Heart left ventricle (tissue), 16 donors: ENCODE measurements at places on chromosomes 6 and 20. TPM values are rescaled to one million over a fixed set of nuclear protein-coding genes. Genes with fewer than 3 reads are reported as not detected.
A peak's percentile ranks its signal among the peaks of the same experiment; 100 is the strongest.

- DNase-seq: no peak
Measured at GRCh38 chr6:149046822-149047246, 270.7 kb upstream of the TAB2 start.

The MAN1A1 gene
- 30.6 TPM for total RNA-seq

- DNase-seq: no peak
Measured at GRCh38 chr20:33825340-33826269, 14.5 kb downstream of the CHMP4B start.

The PCSK2 gene
- total RNA-seq: 0.78 TPM

DNA sequence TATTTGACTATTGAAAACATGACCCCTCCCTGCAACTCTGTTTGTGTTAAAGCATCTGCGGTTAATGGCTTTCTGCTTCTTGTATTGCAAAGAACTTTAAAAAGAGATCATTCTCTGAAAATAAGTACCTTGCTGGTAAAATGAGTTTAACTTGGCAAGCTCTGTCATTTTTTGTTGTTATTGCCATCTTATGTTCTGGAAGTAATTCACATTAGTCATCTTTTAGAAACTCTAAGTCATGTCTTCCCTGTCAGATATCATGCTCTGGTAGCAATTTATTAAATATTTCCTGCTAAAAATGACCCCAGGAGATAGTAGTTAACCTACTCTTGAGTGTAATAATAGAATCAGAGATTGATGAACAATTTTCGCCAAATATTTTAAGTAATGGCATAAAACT is 890.6 kb downstream of the KIF16B start:
- no peak for DNase-seq

DNA sequence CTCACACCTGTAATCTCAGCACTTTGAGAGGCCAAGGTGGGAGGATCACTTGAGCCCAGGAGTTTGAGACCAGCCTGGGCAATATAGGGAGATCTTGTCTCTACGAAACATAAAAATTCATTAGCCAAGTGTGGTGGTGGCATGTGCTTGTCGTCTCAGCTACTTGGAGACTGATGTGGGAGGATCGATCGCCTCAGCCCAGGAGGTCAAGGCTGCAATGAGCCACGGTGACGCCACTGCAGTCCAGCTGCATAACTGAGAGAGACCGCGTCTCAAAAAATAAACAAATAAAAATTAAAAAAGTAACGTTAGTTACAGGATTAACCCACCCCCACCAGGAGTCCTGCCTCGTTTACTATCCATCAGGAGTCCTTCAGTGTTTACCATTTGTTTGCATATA is 345.1 kb downstream of the BTBD3 start:
- no peak for DNase-seq

The HDGFL1 gene
- total RNA-seq: not detected

DNA sequence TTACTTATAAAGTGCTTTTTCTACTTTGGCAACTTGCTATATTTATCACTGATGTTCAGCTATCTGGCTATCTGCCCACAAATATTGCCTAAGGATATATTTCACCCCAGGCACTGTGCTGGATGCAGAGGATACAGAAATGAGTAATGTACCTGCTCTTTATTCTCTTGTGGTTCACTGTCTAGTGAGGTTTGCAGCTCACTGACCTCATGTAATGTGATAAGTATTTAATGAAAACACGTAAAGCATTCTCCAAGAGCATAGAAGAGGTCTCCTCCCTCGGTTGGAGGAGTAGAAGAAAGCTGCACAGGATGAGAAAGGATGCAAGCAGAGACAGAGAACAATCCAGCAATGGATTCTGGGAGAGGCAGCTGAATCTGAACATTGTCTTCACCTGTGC is 610.7 kb downstream of the CBLN4 start:
- no peak for DNase-seq

DNA sequence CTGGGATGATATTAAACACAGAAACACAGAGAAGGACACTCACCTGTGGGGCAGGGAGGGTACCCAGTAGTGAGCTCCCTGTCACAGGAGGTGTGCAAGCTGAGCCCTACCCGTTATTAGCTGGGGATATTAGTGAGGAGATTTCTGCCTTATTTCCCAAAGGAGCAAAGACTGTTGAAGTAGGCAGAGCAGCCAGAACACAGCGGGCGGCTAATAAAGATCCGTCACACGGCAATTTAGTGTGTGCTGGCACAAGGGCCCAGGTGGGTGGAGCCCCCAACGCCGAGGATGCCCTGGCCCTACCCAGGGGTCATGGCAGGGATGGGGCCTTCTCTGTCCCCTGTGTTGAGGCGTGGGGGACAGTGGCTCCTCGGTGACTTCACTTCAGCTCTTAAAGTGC is 8.3 kb downstream of the VSTM2L start:
- DNase-seq: no peak

The ADGRG6 gene
- 4.4 TPM for total RNA-seq

DNA sequence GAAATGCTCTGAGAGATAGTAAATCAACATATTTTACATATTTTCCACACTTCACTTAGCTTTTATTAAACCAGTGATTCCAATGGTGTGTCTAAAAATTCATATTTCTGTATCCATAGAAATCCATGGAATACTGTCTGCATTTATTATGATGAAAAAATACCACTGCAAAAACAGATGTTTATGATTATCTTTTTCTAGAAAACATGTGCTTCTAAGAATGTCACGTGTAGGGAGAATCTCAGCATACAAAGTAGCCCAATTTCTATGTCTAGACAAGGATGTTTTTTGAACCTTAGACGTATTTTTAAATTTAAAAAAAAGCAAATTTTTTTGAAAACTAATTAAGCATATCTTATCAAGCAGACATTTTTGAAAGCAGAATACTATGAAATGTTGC is 622.4 kb downstream of the TENT5A start:
- no peak for DNase-seq

The MOG gene
- total RNA-seq: 7.4 TPM

The SNAP25 gene
- total RNA-seq: 0.77 TPM

DNA sequence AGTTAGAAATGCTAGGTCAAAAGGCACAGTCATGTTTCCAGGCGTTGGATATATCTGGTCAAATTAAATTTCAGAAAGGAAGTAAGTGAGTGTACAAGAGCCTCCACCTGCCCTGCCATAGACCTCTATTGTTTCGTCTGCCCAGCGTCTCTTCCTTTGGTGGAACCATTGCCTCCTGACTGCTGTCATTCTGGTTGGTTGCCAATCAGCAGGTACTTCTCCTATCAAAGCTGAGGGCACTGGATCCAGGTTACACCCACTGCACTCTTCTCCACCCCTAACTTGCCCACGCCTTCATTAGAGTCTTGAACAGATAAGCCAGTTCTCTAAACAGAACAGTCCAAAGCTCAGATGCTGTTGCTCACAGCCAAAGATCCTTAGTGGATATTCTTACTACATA is 2.6 kb upstream of the WFDC5 start:
- DNase-seq: no peak

The RAET1E gene
- 5.0 TPM for total RNA-seq

GRCh38 chr6:79814940-79815339 is 132.4 kb downstream of the ELOVL4 start:
- no peak for DNase-seq

GRCh38 chr6:141963543-141964295 is 169.0 kb upstream of the GJE1 start:
- no peak for DNase-seq

- DNase-seq: no peak
Measured at GRCh38 chr6:41785689-41786450, 1.6 kb upstream of the TOMM6 start.

- DNase-seq: no peak
Measured at GRCh38 chr20:19789009-19789408, 31.0 kb downstream of the RIN2 start.

GRCh38 chr6:105740946-105741645 is 338.2 kb upstream of the PREP start:
- peak; percentile 35 for DNase-seq

DNA sequence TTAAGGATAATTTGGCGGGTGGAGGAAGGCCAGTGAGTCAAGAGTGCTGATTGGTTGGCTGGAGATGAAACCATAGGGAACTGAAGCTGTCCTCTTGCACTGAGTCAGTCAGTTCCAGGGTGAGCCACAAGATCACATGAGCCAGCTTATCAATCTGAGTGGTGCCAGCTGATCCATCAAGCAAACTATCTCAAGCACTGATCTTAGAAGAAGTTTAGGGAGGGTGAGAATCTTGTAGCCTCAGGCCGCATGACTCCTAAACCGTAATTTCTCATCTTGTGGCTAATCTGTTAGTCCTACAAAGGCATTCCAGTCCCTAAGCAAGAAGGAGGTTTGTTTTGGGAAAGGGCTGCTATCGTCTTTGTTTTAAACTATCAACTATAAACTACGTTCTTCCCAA is 954.3 kb downstream of the KIF16B start:
- DNase-seq: no peak

The ZFP57 gene
- total RNA-seq: 4.8 TPM

DNA sequence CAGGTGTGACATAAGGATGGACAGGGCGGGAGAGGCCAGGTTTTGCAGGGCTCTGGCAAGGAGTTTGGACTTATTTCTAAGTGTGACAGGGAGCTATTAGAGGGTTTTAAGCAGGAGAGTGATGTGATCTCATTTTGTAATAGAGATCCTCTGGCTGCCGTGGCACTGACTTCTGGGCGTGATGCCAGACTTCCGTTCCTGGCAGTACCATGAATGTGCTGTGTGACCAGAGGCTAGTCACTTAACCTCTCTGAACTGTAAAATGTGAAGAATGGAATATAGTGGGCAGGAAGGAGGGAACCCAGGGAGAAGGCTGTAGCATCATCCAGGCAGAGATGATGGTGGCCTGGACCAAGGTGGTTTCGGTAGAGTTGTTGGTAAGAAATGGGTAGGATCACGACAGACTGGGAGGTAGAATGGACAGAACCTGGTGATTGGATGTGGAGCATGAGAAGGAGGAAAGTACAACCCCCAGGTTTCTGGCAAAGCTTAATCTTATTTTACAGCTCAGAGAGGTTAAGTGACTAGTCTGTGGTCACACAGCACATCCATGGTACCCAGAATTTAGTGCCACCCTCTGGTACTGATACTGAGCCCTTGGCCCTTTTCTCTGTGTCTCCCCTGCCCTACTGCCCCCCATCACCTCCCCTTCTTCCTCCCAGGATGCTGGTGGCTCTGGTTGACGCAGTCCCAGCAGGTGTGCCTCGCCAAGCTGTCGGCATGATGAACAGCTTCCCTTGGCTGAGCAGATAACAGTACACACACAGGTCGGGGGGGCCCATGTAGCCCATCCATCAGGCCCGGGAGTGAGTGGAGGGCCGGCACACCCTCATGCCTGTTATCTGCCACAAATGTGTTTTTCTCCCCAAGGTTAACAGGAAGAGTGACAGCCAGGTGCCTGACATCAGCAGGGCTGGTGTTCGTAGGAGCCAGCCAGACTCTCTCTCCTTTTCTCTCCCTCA is 52.9 kb upstream of the CTNNBL1 start:
- no peak for DNase-seq

The UBE2C gene
- not detected for total RNA-seq

The IBTK gene
- 28.7 TPM for total RNA-seq

DNA sequence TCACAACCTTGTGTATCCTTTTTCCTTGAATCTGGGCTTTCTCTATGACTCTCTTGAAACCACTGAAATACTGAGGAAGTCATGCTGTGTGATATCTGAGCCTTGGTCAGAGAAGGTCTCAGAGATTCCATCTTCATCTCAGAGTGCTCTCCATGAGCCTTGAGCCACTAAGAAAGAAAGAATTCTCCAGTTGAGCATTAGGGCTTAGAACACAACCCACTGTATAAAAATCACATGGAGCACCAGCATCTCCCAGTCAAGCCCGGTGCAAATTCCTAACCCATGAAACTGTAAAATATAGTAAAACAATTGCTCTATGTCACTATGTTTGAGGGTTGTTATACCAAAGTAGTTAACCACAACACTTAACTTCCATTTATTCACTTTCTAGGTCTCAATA is 181.4 kb downstream of the MOXD1 start:
- DNase-seq: no peak

The CRIP3 gene
- 33.1 TPM for total RNA-seq

- DNase-seq: no peak
Measured at GRCh38 chr20:57783196-57783595, 73.4 kb upstream of the PMEPA1 start.

GRCh38 chr6:157198425-157199279 is 124.7 kb downstream of the TMEM242 start:
- peak; percentile 72 for DNase-seq

GRCh38 chr6:109028439-109028838 is 66.2 kb downstream of the SESN1 start:
- DNase-seq: no peak

The POU3F2 gene
- total RNA-seq: not detected

The GMPR gene
- 123 TPM for total RNA-seq

GRCh38 chr6:43980004-43980795 is 147.1 kb downstream of the MRPL14 start:
- DNase-seq: no peak

- DNase-seq: peak; percentile 19
Measured at GRCh38 chr6:35081426-35081851, 59.7 kb downstream of the TCP11 start.

The FAM83C gene
- total RNA-seq: not detected

DNA sequence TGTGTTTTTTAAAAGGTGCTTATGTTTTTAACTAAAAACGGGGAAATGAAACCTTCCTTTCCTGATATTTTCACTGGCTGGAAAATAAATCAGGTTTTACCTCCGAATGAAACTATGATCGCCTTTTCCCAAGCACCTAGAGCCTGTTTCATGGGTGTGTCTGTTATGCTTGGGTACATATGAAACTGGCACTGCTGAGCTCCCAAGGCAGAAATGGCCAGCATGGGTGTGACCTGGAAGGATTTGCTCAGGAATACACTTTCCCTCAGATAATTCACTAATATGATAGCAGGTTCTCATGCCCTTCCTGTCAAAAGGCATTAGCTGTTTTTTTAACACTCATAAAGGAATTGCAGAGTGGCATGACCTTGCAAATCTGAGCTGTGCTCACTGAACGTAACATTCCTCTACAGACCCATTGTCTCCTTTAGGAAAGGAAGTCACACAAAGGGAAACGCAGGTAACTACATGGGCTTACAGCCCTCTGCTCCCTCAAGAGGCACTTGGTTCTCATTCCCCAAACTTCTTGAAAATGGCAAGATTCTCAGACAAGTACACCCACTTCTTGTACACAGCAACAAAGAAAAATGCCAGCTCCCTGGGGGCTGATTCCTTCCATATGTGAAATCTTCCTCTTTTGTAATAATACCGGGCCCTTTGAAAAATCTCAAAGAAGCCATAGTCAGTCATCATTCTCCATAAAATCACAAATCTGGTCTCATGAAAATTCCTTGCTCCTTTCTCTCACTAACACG is 72.7 kb downstream of the METTL24 start:
- no peak for DNase-seq

The BACH2 gene
- 1.5 TPM for total RNA-seq

- DNase-seq: no peak
Measured at GRCh38 chr20:36468149-36469000, 72.9 kb upstream of the MYL9 start.

DNA sequence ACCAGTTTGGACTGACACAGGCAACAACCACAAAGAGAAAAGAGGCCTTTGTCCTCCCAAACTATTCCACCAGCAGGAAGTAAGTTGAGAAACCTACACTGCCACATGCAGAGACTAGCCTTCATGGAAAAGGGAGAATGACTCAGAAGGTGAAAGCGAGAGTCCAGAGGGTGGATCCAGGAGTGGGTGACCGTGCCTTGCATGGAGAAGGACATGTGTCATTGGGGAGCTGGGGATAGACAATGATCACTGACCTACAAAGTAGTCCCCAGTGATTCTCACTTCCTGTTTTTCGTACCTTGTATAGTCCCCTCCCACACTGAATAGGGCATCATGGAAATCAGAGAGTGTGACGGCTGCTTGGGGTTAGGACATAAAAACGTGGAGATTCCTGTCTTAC is 91.9 kb downstream of the MYLK4 start:
- no peak for DNase-seq
